ENCODE measurements at places on chromosomes 11 and 22.

DNA sequence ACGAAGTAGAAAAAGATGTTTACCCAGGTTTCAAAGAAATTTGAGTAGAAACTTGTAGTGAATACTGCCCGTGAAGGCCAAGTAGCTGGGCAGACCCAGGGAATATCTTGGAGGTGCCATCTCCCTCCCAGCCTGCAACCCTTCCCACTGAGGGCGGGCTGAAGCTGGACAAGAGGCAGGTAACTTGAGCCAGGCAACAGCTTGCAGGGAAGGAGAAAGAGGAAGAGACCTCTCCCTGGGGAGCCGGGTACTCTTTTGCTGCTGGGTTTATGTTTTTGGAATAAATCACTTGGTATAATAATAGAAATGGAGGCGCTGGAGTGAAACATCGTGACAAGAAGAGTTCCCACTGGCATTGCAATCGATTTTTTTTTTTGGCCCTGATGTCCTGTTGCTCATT lies 49.4 kb upstream of the JAM3 start:
- H3K4me1 ChIP-seq: peaks cover 4% of the 10 kb centered on the region
- no peak overlapping the region for H3K27ac ChIP-seq
- no peak for DNase-seq
- no peaks in the 10 kb centered on the region for H3K27me3 ChIP-seq

DNA sequence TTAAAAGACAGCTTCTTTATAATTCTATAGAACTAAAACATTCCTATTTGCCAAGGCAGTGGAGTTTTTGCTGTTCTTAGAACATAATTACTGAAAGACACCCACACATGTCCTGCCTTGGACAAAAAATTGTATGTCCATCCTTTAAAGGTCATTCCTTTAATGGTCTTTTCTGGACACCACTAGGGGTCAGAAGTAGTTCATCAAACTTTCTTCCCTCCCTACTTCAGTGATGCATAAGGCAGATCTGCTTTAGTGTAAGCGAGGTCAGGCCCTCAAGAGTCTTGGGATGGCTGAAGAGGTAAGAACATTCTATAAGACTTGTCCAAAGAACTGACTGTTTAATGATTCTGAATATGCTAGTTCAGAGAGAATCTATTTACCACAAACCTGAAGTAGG lies 4.3 kb upstream of the OR51V1 start:
- no peak for DNase-seq
- no peak overlapping the region for H3K4me3 ChIP-seq
- H3K36me3 ChIP-seq: no peaks in the 10 kb centered on the region
- no peaks in the 10 kb centered on the region for H3K4me1 ChIP-seq
- no peak overlapping the region for H3K27ac ChIP-seq

GRCh38 chr11:7668464-7668863 lies 4.8 kb downstream of the CYB5R2 start:
- no peak overlapping the region for H3K4me3 ChIP-seq
- no peak for DNase-seq
- peak overlapping the region; percentile 90 for H3K27ac ChIP-seq
- H3K27me3 ChIP-seq: no peaks in the 10 kb centered on the region

DNA sequence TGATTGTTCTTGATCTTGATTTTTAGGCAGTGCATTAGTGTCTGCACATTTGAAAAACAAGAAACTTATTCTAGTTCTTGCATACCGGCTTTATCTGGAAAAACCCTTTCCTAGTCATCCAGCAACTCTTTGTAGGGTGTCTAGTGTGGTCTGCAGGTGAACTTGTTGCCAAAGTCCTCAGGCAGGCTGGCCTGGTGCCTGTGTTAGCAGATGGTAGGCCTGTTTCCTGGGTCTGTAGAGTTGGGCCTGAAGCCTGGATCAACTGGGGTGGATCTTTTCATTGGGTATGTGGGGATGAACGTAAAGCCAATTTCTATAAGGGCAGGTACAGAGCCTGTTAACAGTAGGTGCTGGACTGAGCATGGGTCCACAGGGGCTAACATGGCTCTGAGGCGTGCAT lies 5.6 kb upstream of the GLYATL1 start:
- no peaks in the 10 kb centered on the region for H3K36me3 ChIP-seq
- H3K4me1 ChIP-seq: no peaks in the 10 kb centered on the region
- H3K27me3 ChIP-seq: no peaks in the 10 kb centered on the region
- no peak for DNase-seq
- H3K4me3 ChIP-seq: no peak overlapping the region
- no peak overlapping the region for H3K27ac ChIP-seq

DNA sequence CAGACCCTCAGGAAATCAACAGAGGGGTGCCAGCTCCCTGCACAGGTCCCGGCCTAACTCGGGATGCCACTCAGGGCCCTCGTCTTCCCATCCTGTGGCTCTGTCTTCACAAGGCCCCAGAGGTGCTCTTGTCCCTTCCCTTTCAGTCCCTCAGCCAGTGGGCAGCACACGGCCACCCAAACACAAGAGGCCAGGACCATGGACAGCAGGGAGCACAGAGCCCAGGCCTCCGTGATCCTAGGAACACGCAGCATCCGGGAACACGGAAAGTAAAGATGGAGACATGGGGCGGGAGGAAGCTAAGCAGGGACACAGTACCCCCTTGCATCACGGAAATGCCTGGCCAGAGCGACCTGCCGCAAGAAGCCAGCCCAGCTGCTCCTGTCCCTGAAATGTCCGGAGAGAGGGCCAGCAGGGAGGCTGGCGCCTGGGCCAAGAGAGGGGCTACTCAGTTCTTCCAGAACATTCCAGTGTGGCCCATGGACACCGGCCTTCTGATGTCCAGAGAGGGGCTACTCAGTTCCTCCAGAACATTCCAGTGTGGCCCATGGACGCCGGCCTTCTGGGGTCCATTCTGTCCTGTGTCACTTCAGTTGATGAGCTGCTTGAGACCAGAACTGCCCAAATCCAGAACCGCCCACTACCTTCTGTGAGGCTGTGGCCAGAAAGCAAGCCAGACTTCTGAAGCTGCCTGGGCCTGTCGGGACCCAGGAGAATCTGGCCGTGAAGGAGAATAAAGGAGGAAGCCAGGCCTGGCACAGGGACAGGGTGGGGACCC lies 274.0 kb downstream of the BRD1 start:
- DNase-seq: no peak
- no peak overlapping the region for H3K27ac ChIP-seq
- H3K36me3 ChIP-seq: no peaks in the 10 kb centered on the region

DNA sequence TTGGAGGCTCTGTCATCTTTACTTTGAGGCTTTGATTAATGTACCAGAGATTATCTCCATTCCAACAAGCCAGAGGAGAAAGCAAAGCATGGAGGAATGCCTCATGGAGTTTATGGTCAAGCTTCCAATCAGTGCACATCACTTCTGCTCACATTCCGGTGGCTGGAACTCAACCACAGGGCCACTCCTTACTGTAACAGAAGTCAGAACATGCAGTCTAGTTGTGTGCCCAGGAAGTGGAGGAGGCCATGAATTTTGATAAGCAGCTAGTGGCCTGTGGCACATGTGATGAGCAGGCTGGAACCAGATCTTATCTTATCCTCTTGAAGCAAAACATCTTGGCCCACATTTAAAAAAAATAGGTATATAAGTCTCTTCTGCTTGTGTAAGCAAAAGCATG lies 258.9 kb upstream of the ARHGAP20 start:
- H3K36me3 ChIP-seq: no peaks in the 10 kb centered on the region
- no peaks in the 10 kb centered on the region for H3K27me3 ChIP-seq
- no peak for DNase-seq
- H3K4me1 ChIP-seq: no peaks in the 10 kb centered on the region

DNA sequence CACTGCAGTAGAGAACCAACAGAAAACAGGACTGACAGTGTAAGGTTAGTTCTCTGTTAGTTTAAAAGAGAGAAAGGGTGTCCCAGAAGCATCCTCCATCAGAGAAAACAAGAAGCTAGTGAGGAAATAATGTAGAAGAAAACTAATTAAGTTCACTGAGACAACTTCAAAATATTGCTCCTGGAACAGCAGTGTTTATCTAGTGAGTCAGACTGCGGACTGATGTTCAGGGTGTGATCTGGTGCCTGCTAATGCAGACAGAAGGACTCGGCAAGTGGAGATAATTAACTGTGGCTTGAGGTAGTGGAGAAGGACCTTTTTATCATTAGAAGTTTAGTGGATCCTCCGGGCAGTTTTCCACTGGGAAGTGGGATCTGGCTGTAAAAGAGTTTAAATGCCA lies 55.4 kb downstream of the CDON start:
- H3K4me3 ChIP-seq: no peak overlapping the region
- DNase-seq: no peak
- H3K27me3 ChIP-seq: no peaks in the 10 kb centered on the region
- H3K27ac ChIP-seq: no peak overlapping the region
- no peaks in the 10 kb centered on the region for H3K4me1 ChIP-seq

- no peak overlapping the region for H3K4me3 ChIP-seq
- H3K27me3 ChIP-seq: no peaks in the 10 kb centered on the region
- peak overlapping the region; percentile 49 for H3K27ac ChIP-seq
- H3K36me3 ChIP-seq: no peaks in the 10 kb centered on the region
These were observed 251.4 kb downstream of the LUZP2 start for GRCh38 chr11:24748261-24748660.

DNA sequence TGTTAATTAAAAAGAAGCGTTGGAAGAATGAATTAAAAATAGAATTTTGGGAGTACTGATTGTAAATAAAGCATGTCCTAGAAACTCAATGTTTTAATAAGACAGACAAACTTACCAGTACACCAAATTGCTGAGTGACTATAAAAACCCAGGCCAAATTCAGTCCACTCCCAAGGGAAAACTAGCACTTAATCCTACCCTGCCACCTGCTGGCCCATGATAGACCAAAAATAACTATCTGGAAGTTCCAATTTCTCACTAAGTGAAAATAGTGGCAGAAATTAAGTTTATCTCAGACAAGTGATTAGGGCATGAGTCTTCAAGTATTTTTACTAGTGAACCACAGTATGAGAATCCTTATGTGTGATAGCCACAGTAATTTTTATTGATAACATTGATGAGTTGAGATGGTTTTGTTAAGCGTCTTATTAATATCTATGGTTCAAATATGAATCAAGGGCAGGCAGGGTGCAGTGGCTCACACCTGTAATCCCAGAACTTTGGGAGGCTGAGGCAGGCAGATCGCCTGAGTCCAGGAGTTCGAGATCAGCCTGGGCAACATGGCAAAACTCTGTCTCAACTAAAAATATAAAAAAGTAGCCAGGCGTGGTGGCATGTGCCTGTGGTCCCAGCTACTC lies 9.8 kb upstream of the DDX10 start:
- no peak for DNase-seq
- no peaks in the 10 kb centered on the region for H3K36me3 ChIP-seq
- no peak overlapping the region for H3K4me3 ChIP-seq
- no peaks in the 10 kb centered on the region for H3K27me3 ChIP-seq

DNA sequence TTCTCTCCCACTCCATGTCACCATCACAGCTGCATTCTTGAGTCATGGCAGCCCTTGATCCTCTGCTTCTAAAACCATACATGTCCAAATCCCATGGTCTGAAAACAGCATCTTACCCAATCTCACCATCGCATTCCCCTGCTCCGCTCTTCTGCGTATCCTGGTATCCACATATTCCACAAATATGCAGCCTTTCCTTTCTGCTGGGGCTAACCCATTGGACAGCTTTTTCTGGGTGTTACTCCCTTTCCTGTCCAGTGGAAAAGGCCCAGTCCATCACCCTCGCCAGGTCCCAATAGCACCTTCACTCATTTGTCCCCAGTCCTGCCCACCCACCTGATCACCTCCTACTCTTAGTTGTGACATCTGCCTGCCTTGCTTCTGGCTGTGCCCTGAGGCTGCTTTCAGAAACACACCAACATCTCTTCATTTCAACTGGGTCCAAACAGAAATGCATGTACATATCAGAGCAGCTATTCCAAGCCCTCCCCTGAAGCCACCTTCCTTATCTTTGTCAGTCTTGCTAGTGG lies 237.6 kb upstream of the TBCEL start:
- H3K4me1 ChIP-seq: no peaks in the 10 kb centered on the region
- no peaks in the 10 kb centered on the region for H3K36me3 ChIP-seq
- H3K27ac ChIP-seq: no peak overlapping the region

Data from esophagus squamous epithelium (tissue), 5 donors.